MCF 10A (cell line): ENCODE measurements at places on chromosomes 5 and 9. TPM values are rescaled to one million over a fixed set of nuclear protein-coding genes. Genes with fewer than 3 reads are reported as not detected.

Gene PHAX
- 57.4 and 73.2 TPM in 2 replicates for total RNA-seq

Gene GNA14
- not detected in 2 replicates for total RNA-seq

Gene ATP6V1G1
- 87.1 and 118 TPM in 2 replicates for total RNA-seq

Gene CATSPER3
- total RNA-seq: 0.91 and 1.9 TPM in 2 replicates

Gene CD274
- 1.9 and 2.6 TPM in 2 replicates for total RNA-seq

Gene FOXD4L6
- total RNA-seq: 0.30 and 0.69 TPM in 2 replicates

Gene SMIM23
- not detected in 2 replicates for total RNA-seq

Gene PRPF4
- 35.6 and 37.3 TPM in 2 replicates for total RNA-seq

Gene SAXO1
- total RNA-seq: not detected in 2 replicates

Gene CTNND2
- not detected in 2 replicates for total RNA-seq

Gene TMEM171
- total RNA-seq: 0.42 and 0.75 TPM in 2 replicates

Gene SLC36A2
- not detected in 2 replicates for total RNA-seq

Gene MAMDC4
- total RNA-seq: 11.8 and 14.1 TPM in 2 replicates

Gene MARCOL
- total RNA-seq: not detected in 2 replicates

Gene ZNF782
- total RNA-seq: 5.2 and 6.0 TPM in 2 replicates

Gene MINAR2
- total RNA-seq: not detected in 2 replicates

Gene BAAT
- 0.14 and 0.15 TPM in 2 replicates for total RNA-seq

Gene IFNA5
- not detected in 2 replicates for total RNA-seq

Gene KDM4C
- total RNA-seq: 28.6 and 29.5 TPM in 2 replicates

Gene NR2F1-AS1
- total RNA-seq: 3.2 and 4.6 TPM in 2 replicates

Gene SLC1A1
- 0.16 TPM in 1 of 2 replicates, not detected in the other for total RNA-seq

Gene ZNF608
- total RNA-seq: 8.4 and 10.4 TPM in 2 replicates

Gene ADGRV1
- 0.22 TPM in 1 of 2 replicates, not detected in the other for total RNA-seq

Gene IL31RA
- 5.8 and 6.4 TPM in 2 replicates for total RNA-seq

Gene HMCN2
- not detected in 2 replicates for total RNA-seq

Gene OR1J2
- total RNA-seq: not detected in 2 replicates

Gene FAM151B
- total RNA-seq: 1.8 TPM in 2 replicates

Gene PCDHA4
- 0.16 and 0.49 TPM in 2 replicates for total RNA-seq

Gene GMCL2
- total RNA-seq: not detected in 2 replicates

Gene ELAVL2
- 1.6 and 6.0 TPM in 2 replicates for total RNA-seq

Gene ADGRD2
- not detected in 2 replicates for total RNA-seq

Gene GRIN1
- total RNA-seq: 0.61 and 1.4 TPM in 2 replicates

Gene WNT8A
- not detected in 2 replicates for total RNA-seq

Gene FAM170A
- total RNA-seq: not detected in 2 replicates

Gene CAVIN4
- total RNA-seq: 0.49 and 0.56 TPM in 2 replicates

Gene IFNB1
- total RNA-seq: not detected in 2 replicates

Gene CFAP157
- total RNA-seq: not detected in 2 replicates

Gene PLPPR1
- not detected in 2 replicates for total RNA-seq

Gene RNF183
- total RNA-seq: not detected in 2 replicates
